Glomerular endothelial cell (primary cell): ENCODE measurements at places on chromosomes 7 and 10.

GRCh38 chr7:30464231-30464671, 14.3 kb downstream of the NOD1 start:
- no peak for DNase-seq

GRCh38 chr7:28718055-28718481, 240.1 kb downstream of the TRIL start:
- no peak for DNase-seq

- DNase-seq: no peak
Observed at GRCh38 chr7:45524445-45524844, 49.7 kb upstream of the ADCY1 start.

GRCh38 chr10:104387130-104387888, 33.7 kb downstream of the CFAP58 start:
- no peak for DNase-seq

- no peak for DNase-seq
Observed at GRCh38 chr7:7859411-7859810, 109.2 kb upstream of the GLCCI1 start.

GRCh38 chr7:130884437-130885417, 150.7 kb upstream of the KLF14 start:
- no peak for DNase-seq

- no peak for DNase-seq
Observed at GRCh38 chr7:96359876-96360275, 38.0 kb upstream of the SLC25A13 start.

- no peak for DNase-seq
Observed at GRCh38 chr7:122013630-122014029, 130.4 kb downstream of the AASS start.

GRCh38 chr7:134707663-134708378, 61.2 kb downstream of the BPGM start:
- no peak for DNase-seq

DNA sequence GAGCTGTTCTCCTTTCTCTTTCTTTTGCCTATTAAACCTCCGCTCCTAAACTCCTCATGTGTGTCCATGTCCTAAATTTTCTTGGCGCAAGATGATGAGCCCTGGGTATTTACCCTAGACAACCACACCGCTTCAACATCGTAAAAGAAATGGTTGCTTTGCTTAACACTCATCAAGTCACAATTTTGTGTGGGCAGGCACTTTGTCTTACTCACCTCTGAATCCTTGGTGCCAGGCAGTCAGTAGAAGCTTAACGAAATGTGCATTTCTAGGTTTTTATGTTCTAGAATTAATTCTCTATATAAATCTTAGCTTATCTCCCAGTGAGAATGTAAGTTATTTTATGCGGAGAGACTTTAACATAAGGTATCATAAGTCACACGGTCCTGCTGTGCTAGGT, 478.7 kb downstream of the CALN1 start:
- DNase-seq: no peak

DNA sequence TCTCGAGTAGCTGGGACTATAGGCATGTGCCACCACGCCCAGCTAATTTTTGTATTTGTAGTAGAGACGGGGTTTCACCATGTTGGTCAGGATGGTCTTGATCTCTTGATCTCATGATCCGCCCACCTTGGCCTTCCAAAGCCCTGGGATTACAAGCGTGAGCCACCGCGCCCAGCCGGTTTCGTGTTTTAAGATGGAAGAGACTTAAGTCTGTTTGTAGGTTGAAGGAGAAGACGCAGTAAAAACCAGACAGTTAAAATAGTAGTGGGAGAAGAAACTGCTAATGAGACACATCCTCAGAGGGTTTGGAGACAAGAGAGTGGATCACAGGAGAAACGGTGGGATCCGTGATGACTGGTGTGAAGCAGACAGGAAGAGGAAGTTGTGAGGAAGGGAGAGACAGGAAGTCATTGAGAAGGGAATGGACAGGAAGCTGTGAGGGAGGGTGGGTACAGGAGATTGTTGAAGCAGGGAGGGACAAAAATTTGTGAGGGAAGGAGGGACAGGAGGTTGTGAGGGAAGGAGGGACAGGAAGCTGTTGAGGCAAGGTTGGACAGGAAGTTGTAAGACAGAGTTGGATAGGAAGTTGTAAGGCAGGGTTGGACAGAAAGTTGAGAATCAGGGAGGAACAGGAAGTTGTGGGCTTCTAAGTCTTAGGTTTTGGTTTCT, 115.5 kb downstream of the WDFY4 start:
- no peak for DNase-seq

DNA sequence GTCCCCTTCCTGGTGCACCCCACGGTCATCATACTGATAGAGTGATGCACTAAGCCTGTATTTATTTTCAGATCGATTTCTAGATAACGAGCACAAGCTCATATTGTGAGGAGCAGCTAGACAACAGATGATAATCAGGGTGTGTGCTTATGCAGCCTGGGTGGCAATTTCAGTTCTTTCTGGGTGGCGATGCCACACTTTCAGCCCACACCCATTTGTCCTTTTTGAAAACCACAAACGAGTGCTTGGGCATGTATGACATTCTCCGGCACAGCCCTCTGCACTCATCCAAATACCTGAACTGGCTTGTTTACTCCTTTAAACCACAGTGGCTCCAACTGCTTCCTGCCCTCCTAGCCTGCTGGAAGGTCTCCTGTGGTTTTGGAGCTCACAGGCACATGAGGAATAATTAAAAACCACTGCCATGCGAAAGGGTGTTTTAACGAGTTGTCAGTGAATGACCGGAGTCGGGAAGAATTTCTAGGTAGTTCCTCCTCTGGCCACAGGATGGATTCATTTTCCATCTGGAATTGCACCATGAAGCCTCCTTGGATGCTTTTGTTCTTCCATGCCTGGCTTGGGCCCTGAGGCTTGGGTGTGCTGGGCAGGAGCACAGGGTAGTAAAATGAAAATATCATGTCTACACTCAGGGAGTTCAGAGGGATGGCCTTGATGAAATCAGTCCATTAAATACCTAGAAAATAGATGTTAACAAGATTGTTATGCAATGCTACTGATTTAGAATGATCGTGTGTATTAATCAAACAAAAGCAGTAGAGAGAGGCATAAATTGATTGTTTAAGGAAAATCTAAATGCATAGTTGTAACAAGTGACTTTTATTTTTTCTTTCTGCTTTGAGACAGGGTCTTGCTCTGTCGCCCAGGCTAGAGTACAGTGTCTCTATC, 52.4 kb upstream of the ITGB1 start:
- no peak for DNase-seq

- no peak for DNase-seq
Observed at GRCh38 chr7:90210475-90210874, 1.1 kb upstream of the STEAP2 start.

- DNase-seq: no peak
Observed at GRCh38 chr10:62454687-62455397, 80.7 kb downstream of the ZNF365 start.

DNA sequence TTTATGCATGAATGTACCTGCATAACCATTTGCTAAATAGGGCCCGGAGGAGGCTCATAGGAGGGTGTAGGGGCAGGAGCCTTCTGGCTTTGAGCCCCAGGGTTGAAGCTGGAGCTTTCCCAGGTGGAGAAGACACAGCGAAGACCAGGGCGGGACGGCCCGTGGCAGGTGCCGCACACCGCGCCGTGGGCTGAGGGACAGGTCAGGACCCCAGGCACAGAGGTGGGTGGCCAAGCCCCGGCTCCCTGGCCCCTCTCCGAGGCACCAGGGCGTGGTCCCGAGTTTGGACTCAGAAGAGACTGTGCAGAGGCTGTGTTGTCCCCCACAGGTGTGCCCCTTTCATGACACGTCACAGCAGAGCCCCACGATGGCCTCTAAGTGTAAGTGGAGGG, 56.5 kb downstream of the PWWP2B start:
- no peak for DNase-seq

DNA sequence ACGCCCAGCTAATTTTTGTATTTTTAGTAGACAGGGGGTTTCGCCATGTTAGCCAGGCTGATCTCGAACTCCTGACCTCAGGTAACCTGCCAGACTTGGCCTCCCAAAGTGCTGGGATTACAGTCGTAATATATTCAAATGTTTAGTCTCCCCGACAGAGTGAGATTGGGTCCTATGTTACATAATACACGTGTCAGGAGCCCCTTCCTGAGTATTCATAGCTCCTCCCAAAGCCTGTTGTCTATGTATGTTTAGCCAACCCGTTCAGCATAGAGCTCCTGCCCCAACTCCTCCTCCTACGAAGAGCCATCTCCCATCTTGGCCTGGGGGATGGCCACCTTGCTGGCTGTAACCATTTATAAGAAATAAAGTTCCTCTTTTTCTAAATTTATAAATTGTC, 2.7 kb upstream of the PPP2R2D start:
- no peak for DNase-seq

GRCh38 chr7:34091321-34091917, 186.1 kb downstream of the BMPER start:
- DNase-seq: no peak

DNA sequence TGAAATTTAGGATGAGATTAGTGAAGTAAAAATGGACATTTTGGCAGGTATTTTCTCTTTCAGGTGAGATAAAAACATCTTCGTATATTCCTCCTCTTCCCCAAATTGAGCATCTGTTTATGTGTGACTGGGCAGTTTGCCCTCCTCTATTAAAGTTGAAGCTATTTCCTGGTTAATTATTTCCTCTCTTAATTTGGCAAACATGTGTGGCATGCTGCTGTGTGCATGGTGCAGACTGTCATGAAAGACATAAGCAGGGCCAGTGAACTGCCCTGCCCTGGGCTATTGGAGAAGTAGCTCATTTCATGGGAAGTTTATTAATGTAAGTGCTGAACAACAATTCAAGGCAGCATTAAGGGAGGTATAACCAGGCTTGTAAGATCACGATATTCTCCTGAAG, 52.6 kb downstream of the EVX1 start:
- DNase-seq: no peak

DNA sequence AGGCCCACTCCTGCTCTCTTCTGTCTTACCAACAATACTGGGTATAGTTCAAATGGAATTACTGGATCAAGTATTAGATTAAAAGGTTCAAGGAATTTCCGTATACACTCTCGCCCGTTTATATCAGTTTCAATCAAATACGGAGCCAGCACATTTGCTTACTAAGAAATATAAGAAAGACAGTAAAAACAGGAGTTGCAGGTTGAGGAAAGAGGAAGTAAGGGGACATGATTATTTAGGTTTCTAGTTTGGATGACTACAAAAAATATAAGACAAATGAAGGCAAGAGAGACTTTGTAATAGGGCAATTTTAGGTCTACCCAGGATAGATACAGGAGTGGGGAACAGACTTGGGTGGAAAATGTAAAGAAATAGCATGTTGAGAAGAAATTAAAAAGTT, 109.9 kb upstream of the ABI1 start:
- DNase-seq: no peak

DNA sequence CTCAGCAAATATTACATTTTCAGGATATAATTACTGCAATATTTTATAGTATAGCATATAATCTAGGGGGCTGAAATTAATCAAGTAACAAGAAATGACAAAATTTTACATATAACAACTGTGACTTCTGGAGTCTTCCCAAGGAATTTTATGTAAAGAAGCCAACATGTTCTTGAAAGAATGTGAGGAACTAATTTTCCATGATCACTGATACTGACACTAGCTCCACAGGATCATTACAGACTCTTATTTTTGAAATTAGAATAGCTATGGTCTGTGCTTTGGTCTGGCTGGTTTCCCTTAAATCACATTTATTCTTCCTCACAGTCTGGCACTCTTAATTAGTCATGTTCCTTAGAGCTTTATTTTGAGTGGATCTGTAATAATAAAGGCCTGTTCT, 267.7 kb upstream of the SEMA3A start:
- no peak for DNase-seq

DNA sequence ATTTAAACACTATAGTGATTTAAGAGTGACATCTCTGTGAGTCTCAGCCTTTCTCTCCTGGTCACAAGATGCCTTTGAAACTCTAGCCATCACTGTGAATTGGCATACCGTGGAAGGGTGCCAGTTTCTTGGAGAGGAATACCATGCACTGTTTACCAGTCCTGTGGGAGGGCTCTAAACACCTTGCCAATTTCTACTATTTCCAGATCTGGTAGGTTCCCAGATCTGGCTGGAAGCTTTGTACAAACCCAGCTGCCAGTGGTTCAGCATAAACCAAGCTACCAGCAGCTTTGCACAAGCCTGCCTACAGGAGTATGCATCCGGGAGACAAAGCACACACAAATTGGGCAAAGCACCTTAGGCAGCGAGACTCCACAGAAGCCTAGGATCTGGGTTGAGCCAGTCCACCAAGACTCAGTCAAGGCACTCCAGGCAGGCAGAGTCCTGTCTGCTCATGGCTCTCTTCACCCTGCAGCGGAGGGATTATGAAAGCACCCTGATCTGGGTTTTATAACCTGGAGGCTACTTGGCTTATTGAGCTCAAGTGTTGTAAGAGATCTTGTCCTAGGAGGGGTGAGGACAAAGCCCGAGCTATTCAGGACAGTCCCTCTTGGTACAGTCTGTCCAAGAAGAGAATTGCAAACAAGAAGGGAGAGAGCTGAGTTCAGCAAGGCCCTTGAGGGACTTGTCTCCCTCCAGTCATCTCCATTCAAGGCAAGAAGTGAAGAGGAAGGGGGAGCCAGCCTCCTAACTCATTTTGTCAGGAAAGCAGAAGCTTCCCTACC, 23.6 kb downstream of the MCM10 start:
- no peak for DNase-seq

DNA sequence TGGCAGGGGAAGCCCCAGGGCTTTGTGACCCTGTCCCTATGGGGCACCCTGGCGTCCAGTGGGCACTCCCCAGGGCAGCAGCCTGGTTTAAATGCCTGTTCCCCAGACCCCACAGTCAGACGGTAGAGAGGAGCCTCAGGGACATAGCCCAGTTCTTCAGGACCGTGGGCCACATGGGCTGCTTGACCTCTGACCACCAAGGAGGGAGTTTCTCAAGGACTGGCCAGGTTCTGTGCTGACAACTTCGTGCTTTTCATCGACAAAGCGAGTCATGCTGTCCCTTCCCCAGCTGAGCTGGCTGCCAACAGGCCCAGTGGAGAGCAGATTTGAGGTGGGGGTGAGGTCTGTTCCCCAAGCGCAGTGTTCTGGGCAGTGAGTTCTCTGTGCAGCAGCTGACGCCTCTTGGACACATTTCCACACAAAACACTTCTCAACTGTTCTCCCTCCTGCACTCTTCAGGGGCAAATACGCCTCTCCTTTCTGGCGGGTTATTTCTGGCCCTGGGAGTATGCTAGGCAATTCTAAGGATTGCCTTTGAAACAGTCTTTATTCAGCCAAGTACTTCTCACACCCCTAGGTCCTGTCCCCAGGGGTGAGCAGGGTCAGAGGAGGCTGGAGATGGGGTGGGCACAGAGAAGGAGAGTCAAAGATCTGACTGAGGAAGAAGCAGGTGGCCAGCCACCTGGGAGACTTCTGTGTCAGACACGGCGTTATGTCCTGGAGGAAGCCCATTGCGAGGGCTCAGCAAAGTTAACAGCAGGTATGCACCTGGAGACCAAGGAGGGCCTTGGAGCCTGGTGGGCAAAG, 57.3 kb upstream of the CAMK2B start:
- no peak for DNase-seq

DNA sequence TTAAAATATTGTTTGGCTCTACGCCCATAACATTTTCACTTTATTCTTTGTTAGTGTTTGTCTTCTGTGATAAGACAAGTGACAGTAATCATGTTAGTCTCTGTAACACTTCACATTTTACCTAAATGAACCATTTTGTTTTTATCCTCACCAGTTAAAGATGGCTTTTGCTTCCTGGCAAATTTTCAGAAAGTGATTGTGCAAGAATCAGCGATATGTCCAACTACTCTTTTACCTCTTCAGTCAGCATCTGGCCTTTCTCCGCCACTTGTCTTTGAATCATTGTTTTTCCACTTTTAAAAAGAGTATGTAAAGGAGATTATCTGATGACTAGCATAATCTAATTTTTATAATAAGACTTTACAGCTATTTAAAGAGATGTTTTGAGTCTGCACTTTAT, 3.5 kb downstream of the DGKB start:
- DNase-seq: no peak

GRCh38 chr7:5683280-5683670, 98.2 kb downstream of the RNF216 start:
- DNase-seq: no peak
